ENCODE measurements at places on chromosomes 12 and 14.

DNA sequence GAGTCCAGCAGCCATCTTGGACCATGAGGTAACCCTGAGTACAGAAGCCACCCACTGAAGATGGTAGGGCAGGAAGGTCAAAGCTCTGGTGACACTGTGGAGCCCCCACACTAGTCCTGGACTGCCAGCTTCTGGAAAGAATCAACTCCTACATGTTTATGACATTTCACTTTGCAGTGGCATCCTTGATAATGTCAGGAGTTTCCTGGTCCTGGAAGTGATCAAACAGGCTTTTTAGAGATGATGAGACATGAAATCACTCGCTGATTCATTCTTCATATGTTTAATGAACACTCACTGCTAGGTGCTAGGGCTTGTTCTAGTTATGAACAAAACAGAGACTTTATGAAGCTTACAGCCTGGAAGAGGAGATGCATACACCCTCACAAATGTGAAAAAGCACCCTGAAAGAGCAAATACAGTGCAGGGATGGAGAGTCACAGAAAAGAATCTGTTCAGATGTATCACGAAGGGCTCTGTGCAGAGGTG is 15.8 kb upstream of the HNF1A start:
- DNase-seq, result no peak

GRCh38 chr14:83559721-83560120 is 1970.2 kb upstream of the FLRT2 start:
- DNase-seq, result no peak

DNA sequence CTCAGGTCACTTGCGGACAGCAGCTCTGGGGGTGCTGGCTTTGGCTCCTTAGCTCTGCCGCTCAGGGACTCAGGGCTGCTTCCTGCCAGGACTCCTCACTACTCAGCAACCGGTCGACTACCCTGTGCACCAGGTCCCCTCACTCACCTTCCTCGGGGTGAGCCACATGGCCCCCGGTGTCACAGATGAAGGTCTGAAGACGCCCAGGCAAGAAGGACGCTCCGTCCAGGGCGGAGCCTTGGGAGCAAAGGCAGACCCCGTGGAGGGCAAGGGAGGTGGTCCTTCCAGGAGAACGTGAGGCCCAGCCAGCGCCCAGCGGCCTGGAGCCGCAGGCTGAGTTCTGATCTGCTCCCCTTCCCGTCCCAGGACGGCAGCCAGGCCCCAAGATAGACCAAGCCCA is 32.0 kb downstream of the SLC6A12 start:
- no peak for DNase-seq

GRCh38 chr14:32397861-32398640 is 69.0 kb downstream of the AKAP6 start:
- DNase-seq, result no peak

Measured in stimulated activated CD4-positive, alpha-beta T cell treated with anti-CD3 and anti-CD28 coated beads, Interleukin-4, amount 100 ng/mL, for 1 hour (primary cell).